A549 treated with CORT108297 at 1 μM for 4 hours (cell line): ENCODE measurements at places on chromosomes 12 and 14. TPM values are rescaled to one million over a fixed set of nuclear protein-coding genes. Genes with fewer than 3 reads are reported as not detected.

Gene IQSEC3
- 0.01 to 0.10 TPM in 2 of 5 replicates, not detected in the others for total RNA-seq

Gene ARHGEF40
- 9.7 to 15.3 TPM (median 12.2 TPM) in 5 replicates for total RNA-seq

Gene MAPK1IP1L
- total RNA-seq: 96.3 to 110 TPM (median 100.0 TPM) in 5 replicates

Gene RAB21
- 36.5 to 59.9 TPM (median 41.0 TPM) in 5 replicates for total RNA-seq

Gene ZFYVE21
- total RNA-seq: 33.3 to 44.8 TPM (median 37.8 TPM) in 5 replicates

Gene OR11H12
- not detected in 5 replicates for total RNA-seq

Gene ACOT4
- total RNA-seq: 1.9 to 2.4 TPM (median 2.0 TPM) in 5 replicates

Gene TMCC3
- total RNA-seq: 0.90 to 1.6 TPM (median 1.2 TPM) in 5 replicates

Gene KCNC2
- total RNA-seq: not detected in 5 replicates

Gene CFAP54
- total RNA-seq: 1.2 to 1.7 TPM (median 1.5 TPM) in 5 replicates

Gene SERPINA12
- not detected in 5 replicates for total RNA-seq

Gene RFC5
- 39.1 to 46.2 TPM (median 40.8 TPM) in 5 replicates for total RNA-seq

Gene COQ5
- total RNA-seq: 27.2 to 30.9 TPM (median 27.9 TPM) in 5 replicates

Gene COCH
- 21.4 to 26.9 TPM (median 24.2 TPM) in 5 replicates for total RNA-seq

Gene KRT85
- 0.02 to 0.06 TPM (median 0.05 TPM) in 3 of 5 replicates, not detected in the others for total RNA-seq

Gene NABP2
- total RNA-seq: 55.2 to 63.7 TPM (median 60.3 TPM) in 5 replicates

Gene ARMH4
- total RNA-seq: 0.55 to 0.84 TPM (median 0.69 TPM) in 5 replicates

Gene DLK1
- total RNA-seq: 0.25 to 0.46 TPM (median 0.38 TPM) in 5 replicates

Gene KRT71
- total RNA-seq: 0.05 TPM in 1 of 5 replicates, not detected in the others

Gene KRT82
- total RNA-seq: not detected in 5 replicates

Gene PTGDR
- total RNA-seq: not detected in 5 replicates

Gene PLXNC1
- 0.06 to 0.27 TPM (median 0.13 TPM) in 5 replicates for total RNA-seq

Gene WIF1
- total RNA-seq: not detected in 5 replicates

Gene C1S
- 38.3 to 57.7 TPM (median 41.9 TPM) in 5 replicates for total RNA-seq

Gene KIF5A
- 0.10 to 0.36 TPM (median 0.24 TPM) in 5 replicates for total RNA-seq

Gene CLEC4E
- total RNA-seq: 0.27 to 0.47 TPM (median 0.36 TPM) in 4 of 5 replicates, not detected in the other

Gene GNB3
- total RNA-seq: 0.72 to 3.3 TPM (median 2.2 TPM) in 5 replicates

Gene SYCP3
- 0.13 TPM in 1 of 5 replicates, not detected in the others for total RNA-seq

Gene DDX55
- total RNA-seq: 31.0 to 34.5 TPM (median 33.3 TPM) in 5 replicates

Gene ASCL1
- not detected in 5 replicates for total RNA-seq

Gene HECTD4
- total RNA-seq: 9.5 to 13.3 TPM (median 12.4 TPM) in 5 replicates
